ENCODE measurements at places on chromosomes 5 and 9.
A peak's percentile ranks its signal among the peaks of the same experiment; 100 is the strongest.

DNA sequence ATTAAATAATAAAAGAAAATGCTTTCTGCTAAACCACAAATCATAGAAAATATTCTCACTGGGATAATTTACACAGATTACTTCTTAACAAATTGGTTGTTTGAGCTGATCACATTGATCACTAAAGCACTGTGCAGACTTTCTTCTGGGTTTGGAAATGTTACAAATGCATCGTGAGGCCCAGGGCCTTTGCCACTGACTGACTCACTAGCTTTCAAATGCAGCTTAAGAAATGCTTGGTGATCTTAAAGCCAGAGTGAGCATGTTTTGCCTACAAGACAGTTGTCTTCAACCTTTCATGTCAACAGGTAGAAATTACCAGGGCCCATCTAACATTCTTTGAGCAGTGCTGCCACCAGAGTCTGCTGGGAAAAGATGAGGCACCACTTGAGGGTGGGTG lies 252.3 kb upstream of the ADRA1B start:
- DNase-seq, result no peak

DNA sequence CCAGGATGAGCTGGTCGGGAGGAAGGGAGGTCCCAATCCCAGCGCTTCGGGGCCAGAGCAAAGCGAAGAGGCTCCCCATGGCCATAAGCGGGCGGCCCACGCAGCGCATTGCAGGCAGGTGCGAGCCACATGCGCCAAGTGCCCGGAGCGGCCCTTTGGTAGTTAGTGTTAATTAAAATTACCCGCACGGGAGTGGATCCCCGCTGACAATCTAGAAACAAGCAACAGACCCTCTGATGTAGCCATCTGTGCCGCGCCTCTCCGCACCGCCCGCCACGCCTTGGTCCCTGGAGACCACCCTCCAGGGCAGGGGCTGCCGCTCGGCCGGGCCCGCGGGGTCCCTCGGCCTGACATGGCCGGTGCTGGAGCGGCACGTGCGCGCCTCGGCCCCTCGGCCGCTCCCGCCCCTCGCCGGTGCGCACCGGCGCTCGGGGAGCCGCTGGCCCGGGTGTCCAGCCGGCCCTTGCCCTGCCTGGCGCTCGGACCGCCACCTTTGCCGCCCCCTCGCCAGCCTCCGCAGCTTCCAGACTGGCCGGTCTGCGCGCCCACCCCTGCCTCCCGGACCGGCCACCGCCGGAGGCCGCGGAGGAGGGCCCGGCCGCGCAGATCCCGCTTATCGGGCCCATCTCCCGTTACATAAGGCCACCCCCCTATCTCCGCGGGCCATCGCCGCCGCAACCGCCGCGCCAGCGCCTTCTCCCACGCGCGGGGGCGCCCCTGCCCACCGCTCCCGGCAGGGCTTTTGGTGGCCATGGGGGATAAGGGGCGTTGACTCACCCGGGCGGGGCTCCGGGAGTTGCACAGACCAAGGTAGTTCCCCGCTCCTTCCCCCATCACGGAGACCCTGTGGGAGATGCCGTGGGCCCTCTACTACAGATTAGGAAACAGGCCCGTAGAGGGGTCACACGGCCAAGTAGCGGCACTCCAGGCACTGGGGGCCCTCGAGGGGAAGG lies 1.9 kb upstream of the IL13 start:
- no peak for DNase-seq

DNA sequence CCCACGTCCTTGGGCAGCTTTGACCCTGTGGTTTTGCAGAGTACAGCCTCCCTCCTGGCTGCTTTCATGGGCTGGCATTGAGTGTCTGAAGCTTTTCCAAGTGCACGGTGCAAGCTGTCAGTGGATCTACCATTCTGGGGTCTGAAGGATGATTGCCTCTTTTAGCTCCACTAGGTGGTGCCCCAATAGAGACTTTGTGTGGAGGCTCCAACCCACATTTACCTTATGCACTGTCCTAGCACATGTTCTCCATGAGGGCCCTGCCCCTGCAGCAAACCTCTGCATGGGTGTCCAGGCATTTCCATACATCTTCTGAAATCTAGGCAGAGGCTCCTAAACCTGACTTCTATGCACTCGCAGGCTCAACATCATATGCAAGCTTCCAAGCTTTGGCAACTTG lies 644.2 kb upstream of the CDH9 start:
- DNase-seq, result no peak

- DNase-seq, result no peak
Measured at GRCh38 chr9:15271403-15271802, 35.6 kb downstream of the TTC39B start.

DNA sequence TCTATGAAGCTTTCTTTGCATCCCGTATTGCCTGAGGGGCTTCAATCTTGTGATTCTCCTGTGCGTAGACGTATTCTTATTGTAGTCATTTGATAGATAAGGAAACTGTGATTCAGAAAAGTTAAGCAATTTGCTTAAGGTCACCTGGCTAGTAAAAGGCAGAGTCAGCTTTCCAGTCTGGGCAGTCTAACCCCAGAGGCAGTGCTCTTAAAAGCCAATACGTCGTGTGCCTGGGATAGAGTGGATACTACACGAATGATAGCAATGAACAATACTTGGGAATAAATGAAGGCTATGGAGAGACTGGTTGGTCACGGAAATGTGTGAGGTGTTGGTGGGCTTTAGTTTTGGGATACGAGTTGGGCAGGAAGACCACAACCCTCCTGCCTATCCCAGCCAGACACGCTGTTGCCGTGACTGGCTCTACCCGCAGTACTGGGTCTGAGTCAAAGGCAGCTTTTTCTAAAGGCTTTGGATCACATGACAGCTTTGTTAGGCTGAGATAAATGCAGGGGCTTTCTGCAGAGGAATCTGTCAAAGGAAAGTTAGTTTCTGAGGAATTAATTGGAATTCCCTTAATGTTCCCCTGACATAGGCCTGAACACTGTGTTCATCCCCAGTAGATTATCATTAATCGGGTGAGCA lies 302.6 kb downstream of the KIF4B start:
- DNase-seq, result no peak

DNA sequence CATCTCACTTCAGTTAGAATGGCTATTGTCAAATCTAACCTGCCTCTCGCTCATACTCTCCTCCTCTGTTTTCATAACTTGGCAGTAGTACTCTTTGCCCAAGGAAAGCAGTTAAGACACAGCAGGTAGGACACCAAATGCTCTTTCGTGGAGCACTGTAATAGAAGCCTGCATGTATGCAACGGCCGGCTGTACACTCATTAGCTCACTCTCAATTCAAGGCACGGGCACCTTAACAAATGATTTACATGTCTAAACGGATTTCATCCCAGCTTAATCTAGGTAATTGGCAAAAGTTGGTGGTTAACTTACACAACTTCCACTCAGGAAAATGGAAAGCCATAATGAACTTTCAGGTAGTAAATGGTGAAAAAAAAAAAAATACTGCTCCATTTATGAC lies 14.9 kb downstream of the DEPDC1B start:
- DNase-seq, result no peak

DNA sequence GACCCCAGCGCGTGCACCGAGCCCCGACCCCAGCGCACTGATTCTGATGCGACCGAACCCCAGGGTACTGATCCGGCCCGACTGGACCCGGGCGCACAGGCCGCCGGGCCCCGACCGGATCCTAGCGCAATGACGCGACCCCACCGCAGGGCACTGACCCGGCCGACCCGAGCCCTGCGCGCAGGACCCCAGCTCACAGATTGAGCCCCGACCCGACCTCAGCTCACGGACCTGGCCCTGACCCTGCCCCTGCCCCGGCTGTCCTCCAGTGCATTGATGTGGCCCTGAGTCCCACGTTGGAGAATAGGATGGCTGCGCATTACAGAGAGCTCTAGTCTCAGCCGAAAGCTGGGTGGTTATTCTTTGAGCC lies 438 bp downstream of the TRIP13 start:
- no peak for DNase-seq

DNA sequence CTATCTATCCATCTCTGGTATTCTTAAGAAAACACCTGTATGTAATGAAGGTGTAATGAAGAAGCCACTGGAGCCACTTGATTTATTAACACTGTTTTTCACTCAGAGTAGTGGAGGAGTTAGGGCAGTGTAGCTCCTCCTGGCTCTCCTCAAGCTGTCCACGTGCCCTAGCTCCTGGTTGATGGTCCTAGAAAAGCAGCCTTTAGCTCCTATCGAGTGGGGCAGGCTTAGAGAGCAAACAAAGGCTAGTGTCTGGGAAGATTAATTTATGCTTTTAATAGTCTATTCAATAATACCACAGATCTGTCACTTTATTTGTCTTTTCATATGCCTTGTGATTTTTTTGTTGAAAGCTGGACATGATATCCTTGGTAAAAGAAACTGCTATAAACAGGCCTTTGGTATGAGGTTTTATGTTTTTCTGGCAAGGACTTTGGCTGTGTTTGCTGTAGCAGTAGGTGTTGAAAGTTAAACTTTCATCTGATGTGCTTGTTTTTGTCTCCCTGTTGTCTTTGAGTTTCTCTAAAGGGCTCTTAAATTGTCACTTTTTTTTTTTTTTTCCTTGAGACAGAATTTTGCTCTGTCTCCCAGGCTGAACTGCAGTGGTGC lies 141.1 kb downstream of the GCNT1 start:
- peak; percentile 29 for DNase-seq

DNA sequence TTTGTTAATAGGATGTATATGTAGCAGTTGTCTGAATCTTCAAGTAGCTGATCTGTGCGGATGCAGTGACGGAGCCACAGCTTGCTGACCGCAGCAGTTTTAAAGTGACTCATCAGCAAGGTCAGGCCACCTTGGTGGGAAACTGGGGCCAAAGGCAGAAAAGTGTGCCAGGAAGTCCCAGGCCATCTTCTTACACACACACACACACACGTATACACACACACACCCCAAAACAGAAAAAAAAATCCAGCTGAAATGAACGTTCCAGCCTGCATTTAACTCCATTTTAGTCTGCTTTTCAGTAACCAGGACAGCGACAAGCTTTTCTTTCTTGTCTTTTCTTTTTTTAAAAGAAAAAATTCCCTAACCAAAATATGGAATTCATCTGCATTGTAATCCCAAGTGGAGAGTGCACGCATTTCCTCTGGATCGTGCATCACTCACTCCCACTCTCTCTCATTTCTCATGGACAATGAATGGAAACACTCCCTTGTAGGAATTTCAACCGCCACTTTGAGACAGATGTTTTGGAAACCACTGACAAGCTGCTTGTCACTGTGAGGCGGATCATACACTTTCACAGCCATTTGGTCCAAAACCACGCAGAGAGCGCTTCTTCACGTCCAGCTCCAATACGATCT lies 103.9 kb downstream of the LHFPL2 start:
- no peak for DNase-seq

DNA sequence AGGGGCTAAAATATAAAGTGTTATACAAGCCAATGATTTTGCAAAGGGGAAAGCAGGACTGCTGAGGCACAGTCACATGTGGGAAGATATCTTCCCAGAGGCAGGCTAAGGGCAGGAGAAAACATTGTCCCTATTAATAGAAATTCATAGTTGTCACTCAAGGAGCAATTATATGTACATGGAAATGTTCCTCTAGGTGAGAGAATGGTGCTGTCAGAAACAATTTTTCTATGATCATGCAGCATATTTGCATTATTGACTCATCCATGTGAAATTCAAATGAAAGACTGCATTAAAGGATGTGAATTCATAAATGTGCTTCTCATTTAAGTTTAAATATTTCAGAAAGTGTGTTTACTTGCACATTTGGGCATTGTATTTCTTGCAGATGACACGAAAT lies 775.9 kb upstream of the CDH9 start:
- no peak for DNase-seq

GRCh38 chr5:7745882-7746610 lies 104.9 kb downstream of the CFAP90 start:
- DNase-seq, result peak; percentile 51

- DNase-seq, result no peak
Measured at GRCh38 chr5:167725741-167726140, 565.7 kb upstream of the WWC1 start.

DNA sequence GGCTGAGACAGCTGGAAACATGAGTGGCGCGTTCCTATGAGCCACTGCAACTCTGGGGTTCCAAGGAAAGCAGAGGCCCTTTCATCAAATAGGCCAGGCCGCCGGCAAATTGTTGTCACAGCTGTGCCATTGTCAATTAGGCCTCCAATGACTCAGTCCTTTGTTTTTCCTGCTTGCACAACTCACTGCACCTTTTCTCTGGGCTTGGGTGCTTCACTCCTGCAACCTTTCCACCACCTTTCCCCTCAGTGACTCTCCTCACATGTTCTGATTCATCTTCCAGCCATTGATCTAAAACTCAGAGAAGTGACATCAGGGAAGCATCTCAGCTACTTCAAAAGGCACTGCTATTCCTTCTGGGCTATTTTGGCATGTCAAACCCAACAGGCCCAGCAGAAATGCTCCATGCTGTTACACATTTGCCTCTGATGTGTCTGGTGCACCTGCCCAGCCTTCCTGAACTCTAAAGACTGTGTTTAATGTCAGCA lies 653.7 kb downstream of the NR2F1-AS1 start:
- DNase-seq, result no peak

DNA sequence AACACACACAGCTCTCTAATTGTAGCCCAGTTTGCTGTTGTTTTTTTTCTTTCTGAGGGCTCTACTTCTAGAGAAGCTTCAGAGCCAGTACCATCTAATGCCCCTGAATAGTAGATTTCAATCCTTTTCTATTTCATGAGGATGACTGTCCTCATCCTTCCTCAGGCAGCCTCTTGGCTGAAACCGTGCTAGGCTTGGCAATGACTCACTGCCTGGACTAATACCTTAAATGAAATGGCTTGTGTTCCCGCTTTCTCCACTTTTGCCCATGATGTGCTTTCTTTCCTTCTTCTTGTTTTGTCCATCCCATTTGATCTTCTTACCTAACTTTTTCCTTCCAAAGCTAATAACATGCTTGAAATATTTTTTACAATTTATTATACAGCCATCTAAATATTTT lies 80.1 kb downstream of the ITGA1 start:
- no peak for DNase-seq

DNA sequence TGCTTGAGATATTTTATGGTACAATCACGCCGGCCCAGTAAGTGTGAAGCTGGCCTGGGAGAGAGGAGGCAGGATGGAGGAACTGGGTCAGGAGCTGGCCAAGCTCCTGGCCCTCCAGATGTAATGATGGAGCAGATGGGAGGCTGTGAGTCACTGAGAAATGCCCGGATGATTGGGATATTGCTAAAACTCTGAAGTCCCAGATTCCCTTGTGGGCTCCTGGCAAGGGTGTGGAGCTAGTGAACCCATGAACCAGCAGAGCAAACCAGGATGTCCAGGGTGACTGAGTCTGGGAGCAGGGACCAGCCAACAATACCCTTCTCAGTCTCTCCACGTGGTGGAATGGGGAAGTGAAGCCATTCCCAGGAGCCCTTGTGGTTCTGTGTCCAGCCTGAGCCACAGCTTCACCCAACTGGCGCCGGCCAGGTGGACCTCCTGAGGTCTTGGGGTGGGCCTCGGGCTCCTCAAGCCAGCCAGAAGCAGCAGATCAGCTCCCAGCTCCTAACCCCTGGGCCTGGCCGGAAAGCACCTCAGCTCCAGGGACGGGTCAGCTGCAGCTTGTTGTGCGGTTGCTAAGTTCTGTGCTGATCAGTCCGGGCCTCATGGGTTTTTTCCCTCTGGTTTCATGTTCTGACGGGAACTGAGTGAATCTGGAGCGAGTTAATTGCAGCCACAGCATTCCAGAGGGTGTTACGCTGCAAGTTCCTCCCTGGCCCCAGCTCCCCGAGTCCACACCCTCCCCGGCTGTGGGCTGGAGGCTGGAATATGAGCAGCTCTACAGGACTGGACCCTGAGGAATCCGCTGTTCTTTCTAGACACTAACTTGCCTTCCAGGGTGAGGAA lies 37.6 kb downstream of the DUSP1 start:
- no peak for DNase-seq

- no peak for DNase-seq
Measured at GRCh38 chr5:102511666-102512065, 12.9 kb upstream of the SLCO6A1 start.

- no peak for DNase-seq
Measured at GRCh38 chr5:143824851-143825720, 13.1 kb downstream of the HMHB1 start.

- DNase-seq, result no peak
Measured at GRCh38 chr5:95731571-95732554, 727 bp downstream of the RHOBTB3 start.

All from NCI-H1417 treated with DMSO at 0.1 percent for 48 hours (cell line).